ENCODE measurements at places on chromosomes 11 and 22. TPM values are rescaled to one million over a fixed set of nuclear protein-coding genes. Genes with fewer than 3 reads are reported as not detected.

Gene FOLR1
- total RNA-seq = not detected

Gene NFAM1
- not detected for total RNA-seq

Gene CRYBB2
- not detected for total RNA-seq

Gene C11orf65
- total RNA-seq = 0.35 TPM

Gene MS4A2
- total RNA-seq = not detected

Gene OTOG
- not detected for total RNA-seq

DNA sequence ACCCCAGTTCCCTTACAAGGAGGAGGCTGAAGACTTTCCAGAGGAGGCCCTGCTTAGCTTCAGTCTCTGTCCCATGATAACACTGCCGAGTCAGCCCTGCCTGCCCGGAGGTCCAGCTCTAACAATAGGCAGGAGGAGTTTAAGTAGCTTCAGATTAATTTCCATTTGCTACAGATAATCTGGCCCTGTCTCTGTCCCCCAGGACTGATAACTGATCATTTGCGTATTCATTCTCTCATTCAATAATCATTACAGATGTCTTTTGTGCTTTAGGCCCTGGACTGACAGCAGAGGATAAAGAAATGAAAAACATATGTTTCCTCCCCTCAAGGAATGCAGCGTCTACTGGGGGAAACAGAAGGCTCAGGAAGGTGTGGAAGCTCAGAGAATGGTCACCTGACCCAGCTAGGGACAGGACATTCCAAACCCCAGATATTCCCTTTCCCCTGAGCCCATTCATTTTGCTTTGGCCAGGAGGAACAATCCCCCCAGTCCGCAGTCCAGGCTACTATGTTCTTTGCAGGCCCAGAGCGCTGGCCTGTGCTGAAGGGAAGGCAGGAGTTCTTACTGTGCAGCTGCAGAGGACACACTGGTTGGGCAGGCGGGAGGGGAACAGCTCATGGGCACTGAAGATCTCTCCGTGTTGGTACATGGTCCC, 20.8 kb downstream of the CHRDL2 start:
- no peak for DNase-seq

DNA sequence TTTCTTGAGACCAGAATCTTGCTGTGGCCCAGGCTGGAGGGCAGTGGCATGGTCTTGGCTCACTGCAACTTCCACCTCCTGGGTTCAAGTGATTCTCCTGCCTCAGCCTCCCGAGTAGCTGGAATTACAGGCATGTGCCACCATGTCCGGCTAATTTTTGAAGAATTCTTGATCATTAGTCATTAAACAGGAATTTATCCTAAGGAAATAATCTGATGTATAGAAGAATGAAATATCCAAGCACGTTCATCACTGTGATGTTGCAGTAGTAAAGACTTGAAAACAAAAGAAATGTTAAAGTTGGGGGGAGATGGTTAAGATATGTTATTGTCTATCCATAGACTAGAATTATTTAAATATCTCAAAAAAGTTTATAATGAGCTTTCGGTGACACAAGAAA, 23.6 kb downstream of the CBL start:
- DNase-seq = no peak

GRCh38 chr22:46661221-46661851, 41.1 kb downstream of the GRAMD4 start:
- DNase-seq = no peak

- DNase-seq = no peak
These were observed 41.0 kb downstream of the TIMP3 start for GRCh38 chr22:32842486-32842885.

GRCh38 chr11:65862191-65862735, 2.0 kb downstream of the MUS81 start:
- DNase-seq = no peak

GRCh38 chr11:42257534-42257933, 798.1 kb upstream of the LRRC4C start:
- DNase-seq = no peak

DNA sequence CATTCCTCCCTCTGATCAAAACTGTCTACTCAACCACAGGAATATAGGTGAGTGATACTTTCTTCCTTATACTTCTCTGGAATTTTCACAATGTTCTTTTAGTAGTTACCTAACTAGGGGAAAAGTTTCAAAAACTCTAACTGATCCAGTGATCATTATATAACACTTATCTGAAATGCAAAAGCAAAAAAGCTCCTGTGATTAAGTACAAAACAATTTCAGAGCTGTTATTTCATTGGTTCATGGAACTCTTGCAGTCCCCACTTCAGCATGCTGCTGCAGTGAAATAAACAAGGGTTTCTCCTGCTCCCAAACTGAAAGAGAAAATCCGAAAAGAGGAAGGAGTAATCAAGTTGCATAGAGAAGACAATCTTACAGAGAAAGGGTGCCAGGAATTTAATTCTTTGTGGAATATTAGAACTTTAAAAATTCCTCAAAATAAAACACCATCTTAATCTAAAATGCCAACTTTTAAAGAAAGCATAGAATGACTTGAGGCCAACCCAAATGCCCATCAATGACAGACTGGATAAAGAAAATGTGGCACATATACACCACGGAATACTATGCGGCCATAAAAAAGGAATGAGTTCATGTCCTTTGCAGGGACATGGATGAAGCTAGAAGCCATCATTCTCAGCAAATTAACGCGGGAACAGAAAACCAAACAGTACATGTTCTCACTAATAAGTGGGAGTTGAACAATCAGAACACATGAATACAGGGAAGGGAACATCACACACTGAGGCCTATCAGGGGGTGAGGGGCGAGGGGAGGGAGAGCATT, 20.3 kb downstream of the PPP2R1B start:
- DNase-seq = no peak

DNA sequence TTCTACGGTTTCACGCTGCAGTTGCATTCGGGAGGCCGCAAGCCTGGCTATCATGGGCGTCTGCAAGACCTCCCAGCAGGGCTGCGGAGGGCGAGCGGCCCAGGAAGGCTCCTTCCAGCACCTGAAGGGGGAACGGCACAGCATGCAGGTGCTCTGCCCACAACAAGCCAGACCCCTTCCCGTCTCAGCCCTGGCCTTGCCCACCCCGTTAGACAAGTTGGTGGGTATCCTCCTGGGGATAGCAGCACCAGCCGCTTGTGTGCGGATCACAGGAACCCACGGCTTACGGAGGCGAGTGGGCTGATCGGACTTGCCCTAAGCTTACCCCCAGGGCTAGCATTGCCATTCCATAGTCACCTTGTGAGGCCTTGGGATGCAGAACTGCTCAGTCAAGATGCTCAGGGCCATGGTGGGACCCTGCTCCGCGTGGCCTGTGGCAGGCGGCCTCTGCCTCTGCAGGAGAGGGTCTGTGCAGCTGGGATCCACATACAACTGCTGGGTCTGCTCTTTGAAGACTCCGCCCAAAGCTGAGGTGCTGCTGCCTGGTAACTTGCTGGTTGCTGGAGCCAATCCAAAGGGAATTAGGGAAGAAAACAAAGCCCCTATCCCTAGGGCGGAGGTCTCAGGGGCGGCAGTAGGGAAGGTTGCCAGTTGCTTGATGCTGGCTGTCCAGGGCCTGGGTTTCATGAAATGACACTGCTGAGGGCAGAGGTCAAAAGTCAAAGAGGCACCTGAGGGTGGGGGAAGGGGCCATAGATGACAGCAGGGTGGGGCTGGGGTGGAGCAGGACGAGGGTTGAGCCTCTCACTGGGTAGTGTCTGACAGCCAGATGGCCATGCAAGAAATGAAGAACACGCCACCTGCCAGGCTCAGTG, 1.4 kb upstream of the OSBPL5 start:
- no peak for DNase-seq

- DNase-seq = no peak
These were observed 43.3 kb upstream of the SORL1 start for GRCh38 chr11:121408830-121409229.

DNA sequence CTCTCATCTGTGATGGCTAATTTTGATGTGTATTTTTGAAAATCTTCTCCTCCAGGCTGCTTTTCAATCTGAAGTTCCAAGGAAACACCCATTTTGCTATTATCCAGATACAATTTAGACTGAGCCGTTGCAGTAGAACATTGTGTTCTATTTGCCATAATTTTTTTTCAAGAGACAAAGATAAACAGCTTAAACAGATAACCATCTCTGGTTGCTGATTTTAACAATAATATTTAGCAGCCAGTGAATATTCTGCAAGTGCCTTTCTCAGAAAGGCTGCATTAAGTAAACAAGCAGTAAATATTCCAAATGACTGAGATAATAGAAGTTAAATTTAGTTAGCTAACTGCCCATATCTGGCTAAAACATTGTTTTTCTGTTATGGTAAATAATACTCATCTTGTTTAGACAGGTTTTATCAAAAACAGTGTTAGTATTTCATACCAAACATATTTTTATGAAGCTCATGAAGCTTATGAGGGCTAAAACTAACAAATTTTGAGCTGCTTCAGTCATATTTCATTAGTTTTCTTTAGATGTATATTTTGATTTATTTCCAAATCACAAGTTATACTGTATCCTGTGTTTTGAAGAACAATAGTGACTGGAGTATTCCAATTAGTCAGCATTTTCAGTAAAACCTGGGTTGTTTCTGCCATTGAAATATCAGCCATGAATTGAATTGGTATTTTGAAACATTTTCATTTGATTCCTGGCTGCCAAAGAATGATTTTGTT, 206.7 kb downstream of the SBF2 start:
- no peak for DNase-seq
